NCI-H526 treated with DMSO at 0.1 percent for 48 hours (cell line): ENCODE measurements at places on chromosomes 7 and 10.

DNA sequence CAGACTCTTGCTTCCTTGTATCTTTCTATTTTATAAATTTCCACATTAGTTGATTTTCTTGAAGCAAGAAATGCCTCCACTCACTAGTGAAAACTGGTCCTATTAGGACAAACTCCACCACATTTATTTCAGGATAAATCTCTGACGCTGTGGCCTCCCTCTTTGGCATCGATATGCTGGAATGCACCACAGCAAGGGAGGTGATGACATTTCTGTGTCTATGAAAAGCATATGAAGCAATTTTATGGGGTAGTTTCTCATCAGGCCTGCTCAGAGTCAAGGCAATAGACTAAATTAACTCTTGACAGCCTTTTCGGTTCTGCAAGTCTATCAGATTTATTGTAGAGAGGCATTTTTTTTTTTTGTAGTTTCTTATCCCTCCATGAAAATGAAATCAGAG, 304.4 kb downstream of the ZEB1 start:
- no peak for DNase-seq

DNA sequence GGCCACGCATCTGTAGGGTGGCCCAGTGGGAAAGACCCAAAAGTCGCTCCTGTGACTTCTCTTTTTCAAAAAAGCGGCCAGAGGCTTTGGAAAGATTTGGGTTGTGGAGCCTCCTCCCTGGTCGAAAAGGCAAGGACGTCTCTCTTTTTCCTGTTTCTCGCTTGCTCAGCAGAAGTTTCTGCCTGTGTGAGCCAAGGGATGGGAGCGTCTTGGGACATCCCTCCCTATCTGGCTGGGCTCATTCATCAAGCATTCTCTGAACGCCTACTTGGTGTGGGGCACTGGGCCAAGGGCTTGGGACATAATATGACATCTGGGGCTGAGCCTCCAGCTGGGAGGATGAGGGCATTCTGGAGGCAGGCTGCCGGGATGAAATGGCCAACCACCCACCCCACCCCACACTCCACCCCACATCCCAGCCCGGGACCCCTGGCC, 120.9 kb downstream of the C10orf105 start:
- no peak for DNase-seq

DNA sequence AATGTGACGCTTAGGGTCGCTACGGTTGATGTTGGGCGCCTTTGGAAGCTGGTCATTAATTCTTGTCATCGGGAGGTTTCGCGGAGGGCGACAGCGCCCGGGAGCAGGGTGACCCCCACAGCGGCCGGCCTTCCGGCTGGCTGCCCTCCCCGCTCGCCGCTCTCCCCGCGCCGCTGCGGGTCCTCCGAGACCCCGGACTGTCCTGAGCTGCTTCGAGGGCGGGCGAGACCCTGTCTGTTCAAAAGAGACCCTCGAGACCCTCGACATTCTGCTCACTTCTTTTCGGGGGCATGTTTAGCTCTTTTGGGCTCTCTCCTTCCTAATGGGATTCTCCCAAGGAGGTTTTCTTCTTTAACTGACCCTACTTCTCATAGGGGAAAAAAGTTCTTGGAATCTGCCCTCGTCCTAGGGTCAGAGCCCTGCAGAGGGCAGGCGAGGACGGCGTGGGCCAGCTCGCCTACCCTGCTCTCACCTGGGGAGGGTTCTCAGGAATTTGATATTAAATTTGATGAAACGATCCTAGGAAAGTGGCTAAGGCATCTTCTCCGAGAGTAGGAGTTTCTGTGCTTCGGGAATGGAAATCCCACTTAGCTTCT, 257.0 kb downstream of the OTUD1 start:
- no peak for DNase-seq

- peak; percentile 82 for DNase-seq
Measured at GRCh38 chr10:60170250-60170649, 219.4 kb downstream of the ANK3 start.

DNA sequence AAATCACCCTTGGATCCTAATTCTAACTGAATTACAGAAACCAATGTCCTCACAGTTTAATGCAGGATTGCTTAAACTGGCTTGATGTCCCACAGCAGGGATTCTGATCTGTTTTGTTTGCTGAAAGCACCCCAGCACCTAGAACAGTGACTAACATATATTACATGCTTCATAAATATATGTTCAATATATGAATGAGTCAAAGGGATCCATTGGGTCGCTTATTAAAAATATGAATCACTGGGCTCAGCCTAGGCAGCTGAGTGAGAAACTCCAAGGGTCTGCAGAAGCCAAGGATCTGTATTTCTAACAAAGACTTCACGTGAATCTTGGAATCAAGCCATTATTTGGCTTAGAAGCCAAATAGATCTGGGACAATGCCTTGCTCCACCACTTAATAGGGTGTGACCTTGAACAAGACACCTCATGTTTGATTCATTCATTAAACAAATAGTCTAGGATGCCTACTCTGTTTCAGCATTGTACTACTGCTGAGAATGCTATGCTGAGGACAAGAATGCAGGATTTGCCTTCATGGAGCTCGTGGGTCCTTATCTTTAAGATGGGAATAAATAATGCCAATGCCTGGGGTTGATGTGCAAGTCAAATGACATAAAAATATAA, 103.4 kb upstream of the DLX6 start:
- peak; percentile 98 for DNase-seq

DNA sequence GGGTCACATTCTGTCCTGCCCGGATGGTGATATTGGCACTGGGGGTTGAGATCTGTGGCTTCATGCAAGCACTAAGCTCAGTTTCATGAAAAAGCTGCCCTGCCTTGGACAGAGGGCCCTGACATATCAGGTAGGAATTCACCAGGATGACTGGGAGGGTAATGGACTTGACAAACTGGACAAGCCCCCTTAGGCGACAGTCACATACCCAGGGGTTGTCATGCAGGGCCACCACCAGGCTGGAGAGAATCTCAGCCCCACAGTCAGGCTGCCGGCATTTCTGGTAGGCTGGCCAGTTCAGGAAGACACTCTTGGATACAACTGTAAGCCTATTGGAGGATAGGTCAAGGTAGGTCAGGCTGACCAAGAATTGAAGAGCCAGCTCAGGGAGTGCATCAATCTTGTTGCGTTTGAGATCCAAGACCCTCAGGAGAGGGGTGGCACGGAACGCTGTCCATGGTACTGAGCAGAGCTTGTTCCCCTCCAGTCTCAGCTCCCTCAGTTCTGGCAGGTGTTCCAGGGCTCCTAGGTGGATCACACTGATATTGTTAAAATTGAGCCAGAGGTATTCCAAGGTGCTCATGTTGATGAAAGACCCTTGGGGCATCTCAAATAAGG, 824 bp downstream of the LRIT2 start:
- DNase-seq, result no peak

DNA sequence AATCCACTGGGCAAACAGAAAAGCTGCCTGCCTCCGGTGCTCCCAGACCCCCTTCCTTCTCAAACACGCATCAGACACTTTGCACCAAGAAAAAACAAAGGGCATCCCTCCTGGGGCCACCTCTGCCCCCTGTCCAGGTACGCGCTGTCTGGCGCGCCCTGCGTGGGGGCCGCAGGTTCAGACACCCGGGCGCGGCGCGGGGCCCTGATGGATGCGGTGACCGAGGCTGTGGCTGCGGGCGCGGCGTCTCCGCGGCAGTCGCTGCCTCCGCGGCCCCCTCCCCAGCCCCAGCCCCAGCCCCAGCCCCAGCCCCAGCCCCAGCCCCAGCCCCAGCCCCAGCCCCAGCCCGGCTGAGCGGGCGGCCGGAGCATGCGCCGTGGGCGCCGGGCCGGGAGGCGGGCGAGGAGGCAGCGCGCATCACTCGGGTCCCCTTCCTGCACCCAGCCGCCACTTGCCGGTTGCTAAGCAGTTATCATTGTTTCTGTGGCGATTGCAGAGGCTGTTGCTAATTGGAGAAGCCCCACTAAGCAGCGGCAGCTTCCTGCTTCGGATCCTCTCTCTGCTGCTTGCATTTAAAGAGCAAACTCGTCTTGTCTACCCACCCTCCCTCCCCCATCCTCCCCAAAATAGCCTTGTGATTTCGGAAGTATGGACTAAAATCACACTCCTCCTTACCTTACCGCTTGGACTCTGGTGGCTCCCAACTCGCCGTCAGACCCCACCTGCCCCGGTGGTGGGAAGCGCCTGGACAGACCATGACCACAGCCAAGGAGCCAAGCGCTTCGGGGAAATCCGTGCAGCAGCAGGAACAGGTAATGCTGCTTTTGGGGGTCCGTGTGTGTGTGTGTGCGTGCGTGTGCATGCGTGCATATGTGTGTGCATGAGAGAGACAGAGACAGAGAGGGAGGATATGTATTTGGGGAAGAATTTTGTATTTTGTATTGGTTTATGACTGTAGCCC, 252.8 kb downstream of the DPP6 start:
- no peak for DNase-seq
